ENCODE measurements at places on chromosomes 11 and 22.

DNA sequence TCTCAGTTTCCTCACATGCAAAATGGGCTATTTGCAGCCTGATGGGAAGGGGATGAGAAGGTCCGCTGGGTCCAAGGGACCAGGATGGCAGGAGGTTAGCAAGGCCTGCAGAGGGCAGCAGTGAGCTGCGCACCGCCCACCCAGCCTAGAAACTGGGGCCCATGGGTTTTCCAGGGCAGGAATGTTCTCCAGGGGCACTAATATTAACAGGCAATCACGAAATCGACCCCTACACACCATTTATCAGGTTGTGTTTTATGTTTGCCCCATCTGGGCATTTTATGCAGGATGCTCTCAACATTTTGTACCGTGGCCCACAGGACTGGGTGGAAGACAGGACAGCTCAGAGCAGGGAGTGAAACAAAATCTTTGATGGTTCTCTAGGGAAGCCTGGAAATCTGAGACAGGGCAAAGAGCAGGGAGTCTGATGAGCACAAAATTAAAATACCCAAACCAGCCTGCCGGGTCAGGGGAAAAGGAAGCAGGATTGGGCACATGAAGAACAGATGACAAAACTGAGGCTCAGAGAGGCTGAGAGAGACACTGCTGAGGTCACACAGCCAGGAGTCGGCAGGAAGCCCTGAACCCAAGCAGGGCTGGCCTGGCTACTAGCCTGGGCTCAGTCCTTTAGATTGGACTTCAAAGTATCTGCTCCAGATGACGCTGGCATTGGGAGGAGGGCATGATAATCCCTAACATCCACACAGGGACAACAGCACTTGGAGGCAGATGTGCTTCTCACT is 1.6 kb upstream of the BCR start:
- DNase-seq, result peak; percentile 81

DNA sequence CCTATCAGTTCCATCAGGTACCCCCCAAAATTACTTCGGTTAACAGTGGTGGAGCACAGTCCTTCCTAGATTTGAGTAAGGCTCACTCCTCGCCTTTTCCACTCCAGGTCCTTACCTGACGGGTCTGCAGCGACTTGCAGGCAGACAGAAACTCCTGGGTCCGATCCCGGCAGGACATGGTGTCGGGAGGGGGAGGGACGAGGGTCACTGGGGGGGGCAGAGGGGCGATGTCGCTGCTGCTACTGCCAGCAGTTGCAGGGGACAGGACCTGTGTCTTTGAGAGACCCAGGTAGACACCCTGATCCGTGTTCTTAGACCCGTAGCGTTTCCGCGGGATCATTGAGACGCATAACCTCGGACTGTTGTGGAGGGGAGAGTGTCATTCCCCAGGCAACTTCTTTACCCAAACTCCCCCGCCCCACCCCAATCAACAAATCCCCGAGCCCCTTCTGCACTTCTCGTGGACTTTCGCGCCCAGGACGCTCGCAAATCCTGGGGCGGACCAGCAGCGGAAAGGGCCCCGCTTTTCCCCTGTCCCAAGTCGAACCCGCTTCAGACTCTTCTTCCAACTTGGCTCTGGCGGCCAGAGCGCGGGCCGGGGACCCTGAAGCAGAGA is 839 bp downstream of the STX5 start:
- peak; percentile 29 for DNase-seq

DNA sequence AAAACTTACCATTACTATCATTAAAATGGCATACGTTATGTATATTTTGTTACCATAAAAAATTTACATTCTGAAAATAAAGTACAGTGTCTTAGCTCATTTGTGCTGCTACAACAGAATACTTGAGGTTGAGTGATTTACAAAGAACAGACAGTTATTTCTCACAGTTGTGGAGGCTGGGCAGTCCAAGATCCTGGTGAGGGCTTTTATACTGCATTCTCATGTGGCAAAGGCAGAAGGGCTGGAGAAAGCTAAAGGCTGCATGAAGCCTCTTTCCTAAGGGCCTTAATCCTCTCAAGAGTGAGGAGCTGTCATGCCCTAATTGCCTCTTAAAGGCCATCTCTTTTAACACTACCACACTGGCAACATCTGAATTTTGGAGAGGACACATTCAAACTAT is 13.3 kb downstream of the GGTLC2 start:
- no peak for DNase-seq

DNA sequence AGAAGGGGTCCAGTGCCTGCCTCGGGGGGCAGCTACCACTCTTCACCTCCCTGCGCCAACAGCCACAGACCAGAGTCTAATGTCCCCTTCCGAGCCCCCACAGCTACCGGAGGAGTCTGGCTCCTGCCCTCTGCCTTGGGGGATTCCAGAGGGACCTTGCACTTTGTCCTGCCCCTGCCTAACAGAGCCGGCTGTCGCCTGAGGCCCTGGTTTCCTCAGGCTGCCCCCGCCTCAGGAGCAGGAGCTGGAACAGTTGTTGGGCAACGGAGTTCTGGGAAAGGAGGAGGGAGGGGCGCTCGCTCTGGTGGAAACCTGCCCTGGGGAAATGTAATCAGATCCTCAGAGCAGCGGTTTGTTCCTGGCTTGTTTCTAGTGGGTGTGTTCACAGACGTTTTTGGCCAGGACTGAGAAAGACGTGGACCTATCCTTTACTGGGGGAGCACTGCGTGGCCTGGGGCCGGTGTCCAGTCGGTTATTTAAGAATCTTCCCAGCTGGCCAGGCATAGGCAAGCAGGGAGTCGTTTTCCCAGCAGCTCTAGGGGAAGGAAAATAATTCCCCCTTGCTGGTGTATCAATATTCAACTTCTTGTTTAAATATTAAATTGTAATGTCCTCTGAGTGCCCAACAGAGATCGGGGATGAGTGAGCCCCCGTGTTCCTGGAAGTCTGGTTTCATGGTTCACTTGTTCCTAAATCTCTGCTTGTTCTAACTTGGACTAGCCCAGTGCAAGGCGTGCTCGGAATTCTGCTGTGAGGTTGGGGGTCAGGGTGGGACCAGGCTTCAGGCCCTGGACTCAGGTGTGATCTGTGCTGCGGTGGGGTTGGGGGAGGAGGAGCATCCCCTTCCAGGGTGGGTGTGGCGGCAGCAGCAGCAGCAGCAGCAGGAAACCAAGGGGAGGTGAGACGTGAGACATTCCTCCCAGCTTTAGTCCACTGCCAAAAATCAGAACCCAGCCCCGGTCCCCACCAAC is 32.1 kb downstream of the A4GALT start:
- DNase-seq, result peak; percentile 94

Data from adrenal gland (tissue), 19 donors.